ENCODE measurements at places on chromosomes 13 and 19. TPM values are rescaled to one million over a fixed set of nuclear protein-coding genes. Genes with fewer than 3 reads are reported as not detected.

DNA sequence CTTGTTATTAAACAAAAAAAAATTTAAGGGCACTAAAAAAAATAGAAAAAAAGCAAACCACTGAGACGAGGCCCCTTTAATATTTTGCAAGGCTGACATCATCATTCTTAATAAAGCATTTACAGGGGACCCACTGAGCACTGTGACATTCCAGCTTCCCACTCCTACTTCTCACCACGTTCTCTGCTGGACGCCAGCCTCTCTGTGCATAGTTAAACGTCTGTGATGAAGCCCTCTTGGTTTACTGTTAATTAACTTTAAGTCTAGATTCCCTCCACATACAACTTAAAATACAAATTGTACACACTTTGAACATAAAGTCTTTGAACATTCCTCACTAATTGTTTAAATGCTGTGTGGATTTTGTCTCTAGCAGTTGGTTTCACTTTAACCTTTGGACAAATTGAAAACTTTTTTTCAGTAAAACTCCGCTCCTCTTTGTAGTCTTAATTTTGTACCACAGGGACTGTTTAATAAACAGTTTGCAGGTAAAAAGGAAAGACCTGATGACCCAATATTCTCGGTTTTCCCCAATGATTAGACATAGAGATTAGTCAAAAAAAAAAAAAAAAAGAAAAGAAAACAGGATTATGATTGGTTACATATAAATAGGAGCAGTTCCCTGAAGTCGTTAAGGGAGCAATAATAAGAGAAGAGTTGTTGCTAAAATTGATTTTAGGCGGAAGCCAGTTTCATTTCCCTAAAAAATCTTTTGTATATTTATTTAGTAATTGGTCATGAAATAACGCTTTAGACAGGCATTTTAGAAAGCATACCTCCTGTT, 219.8 kb downstream of the MZT1 start:
- no peak for DNase-seq

GRCh38 chr13:43080199-43080598, 56.8 kb downstream of the DNAJC15 start:
- no peak for DNase-seq

Gene KASH5
- total RNA-seq, result not detected

DNA sequence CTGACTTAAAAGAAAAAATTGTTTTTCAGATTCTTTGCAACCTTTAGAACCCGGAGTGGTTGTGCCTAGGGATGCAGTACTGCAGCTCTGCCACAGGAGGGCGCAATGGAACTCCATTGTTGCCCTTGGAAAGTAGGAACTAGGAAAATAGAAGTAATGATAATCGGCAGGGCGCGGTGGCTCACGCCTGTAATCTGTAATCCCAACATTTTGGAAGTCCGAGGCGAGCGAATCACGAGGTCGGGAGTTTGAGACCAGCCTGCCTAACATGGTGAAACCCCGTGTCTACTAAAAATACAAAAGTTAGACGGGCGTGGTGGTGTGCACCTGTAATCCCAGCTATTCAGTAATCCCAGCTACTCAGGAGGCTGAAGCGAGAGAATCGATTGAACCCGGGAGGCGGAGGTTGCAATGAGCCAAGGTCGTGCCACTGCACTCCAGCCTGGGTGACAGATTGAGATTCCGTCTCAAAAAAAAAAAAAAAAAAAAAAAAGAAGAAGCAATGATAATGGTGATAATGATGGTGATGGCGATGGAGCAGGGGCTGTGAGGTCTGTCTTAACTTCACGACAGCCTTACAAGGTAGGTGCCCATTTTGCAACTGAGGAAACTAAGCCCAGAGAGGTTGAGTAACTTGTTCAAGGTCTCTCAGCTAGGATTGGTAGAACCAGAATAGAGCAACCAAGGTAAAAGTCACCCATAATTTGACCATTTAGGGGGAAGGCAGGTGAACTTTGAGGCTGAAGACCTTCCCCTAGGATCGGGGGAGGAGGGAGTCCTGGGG, 5.5 kb upstream of the ADAMTS10 start:
- no peak for DNase-seq

Gene KLK1
- not detected for total RNA-seq

Gene CYP4F2
- 1.9 TPM for total RNA-seq

Gene KIR3DL2
- total RNA-seq, result not detected

Gene CELF5
- 0.20 TPM for total RNA-seq

Gene ANKRD10
- 120 TPM for total RNA-seq

- no peak for DNase-seq
Observed at GRCh38 chr13:29591310-29591709, 4.2 kb downstream of the SLC7A1 start.

DNA sequence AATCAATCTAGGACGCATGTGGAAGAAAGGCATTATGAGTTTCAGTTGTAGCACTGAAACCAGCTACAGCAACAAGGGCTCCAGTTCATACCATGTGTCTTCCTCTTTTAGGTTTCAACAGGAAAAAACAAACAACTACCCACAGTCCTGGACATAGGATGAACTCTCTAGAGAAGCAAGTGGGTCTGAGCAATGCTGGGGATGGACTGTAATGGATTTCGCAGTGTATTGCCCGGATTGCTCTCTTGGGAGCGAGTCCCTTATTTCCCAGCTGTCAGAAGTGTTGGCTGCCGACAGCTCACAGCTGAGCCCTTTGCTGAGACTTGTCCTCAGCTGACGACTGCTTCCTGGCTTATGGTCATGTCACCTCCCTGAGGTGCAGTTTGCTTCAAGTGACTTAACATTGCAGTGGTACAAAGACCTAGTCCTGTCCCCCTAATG, 12.1 kb upstream of the MYCBP2 start:
- DNase-seq, result no peak

Gene ZNF610
- total RNA-seq, result 2.3 TPM

- peak; percentile 86 for DNase-seq
Observed at GRCh38 chr13:30371649-30372265, 50.5 kb upstream of the UBE2L5 start.

DNA sequence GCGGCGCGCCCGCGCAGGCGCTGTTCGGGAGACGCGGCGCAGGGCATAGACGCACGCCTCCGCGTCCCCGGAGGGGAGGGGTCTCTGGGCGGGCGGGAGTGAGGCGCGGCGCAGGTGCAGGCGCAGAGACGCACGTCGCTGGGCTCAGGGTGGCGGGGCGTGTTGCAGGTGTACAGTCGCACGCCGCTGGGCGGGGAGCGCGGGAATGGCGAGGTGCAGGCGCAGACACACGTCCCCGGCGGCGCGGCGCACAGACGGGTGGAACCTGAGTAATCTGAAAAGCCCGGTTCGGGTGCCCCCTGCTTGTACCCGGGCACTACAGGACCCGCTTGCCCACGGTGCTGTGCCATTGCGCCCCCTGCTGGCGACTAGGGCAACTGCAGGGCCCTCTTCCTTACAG, 44.7 kb downstream of the PLPP2 start:
- no peak for DNase-seq

- no peak for DNase-seq
Observed at GRCh38 chr13:92379371-92379770, 847.2 kb upstream of the GPC6 start.

Gene ASF1B
- total RNA-seq, result 1.1 TPM

GRCh38 chr19:46376241-46377153, 29.6 kb downstream of the PPP5C start:
- no peak for DNase-seq

- DNase-seq, result no peak
Observed at GRCh38 chr13:101384929-101385328, 31.4 kb downstream of the NALCN start.

- no peak for DNase-seq
Observed at GRCh38 chr13:96089139-96089538, 768 bp upstream of the HS6ST3 start.

DNA sequence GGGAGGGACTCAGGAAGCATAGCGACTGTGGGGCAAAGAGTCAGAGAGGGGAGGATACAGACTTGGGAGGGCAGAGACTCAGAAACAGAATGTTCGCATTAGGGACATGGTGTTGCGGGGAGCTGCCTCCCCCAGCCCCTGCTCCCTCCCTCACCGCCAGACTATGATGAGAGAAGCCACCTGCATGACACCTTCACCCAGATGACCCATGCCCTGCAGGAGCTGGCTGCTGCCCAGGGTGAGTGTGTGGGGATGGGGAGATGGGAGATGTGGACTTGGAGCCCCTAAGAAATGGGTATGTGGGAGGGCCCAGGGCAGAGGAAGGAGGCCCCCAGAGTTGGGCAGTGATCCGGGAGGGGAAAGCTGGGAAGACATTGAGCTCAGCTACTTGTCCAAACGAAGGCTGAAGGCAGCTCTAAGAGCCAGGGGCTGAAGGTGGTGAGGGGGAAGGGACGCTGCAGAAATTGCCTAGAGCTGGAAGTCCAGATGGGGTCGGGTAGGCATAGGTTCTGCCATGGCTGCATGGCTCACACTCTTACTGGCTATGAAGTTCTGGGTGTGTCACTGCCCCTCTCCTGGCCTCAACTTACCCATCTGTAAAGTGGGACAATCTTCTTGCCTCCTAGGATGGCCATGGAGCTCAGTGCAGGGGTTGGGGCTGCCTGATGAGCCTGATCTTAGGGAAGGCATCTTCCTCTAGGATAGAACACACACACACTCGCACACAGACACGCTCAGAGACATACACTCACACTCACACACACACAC, 1.4 kb downstream of the SPACA6 start:
- DNase-seq, result no peak

GRCh38 chr13:75326173-75327134, 155.5 kb downstream of the TBC1D4 start:
- no peak for DNase-seq

Gene TPTE2
- total RNA-seq, result not detected

DNA sequence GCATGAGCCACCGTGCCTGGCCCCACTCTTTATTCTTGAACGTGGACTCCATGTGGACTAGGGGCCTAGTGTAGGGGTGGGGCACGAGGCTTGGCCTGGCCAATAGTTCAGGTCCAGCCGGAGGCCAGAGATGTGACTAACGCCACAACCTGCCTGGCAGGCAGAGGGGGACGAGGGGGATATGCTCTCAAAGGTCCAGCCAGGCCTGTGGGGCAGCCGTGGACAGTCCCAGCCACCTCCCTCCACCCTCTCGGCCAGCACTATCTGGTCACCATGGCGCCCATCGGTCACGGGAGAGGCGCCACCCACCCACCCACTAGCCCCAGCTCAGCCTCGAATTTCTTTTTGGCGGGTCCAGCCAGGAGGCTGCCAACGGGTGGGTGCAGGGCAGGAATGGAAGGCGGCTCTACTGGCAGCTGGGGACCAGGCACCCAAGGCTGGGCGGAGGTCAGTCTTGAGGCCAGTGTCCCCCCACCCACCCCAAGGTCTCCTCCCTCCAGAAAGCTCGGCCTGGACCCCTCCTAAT, 2.2 kb upstream of the CERS1 start:
- no peak for DNase-seq

- DNase-seq, result no peak
Observed at GRCh38 chr19:45981350-45981749, 7.7 kb upstream of the NOVA2 start.

Gene RGCC
- 3.0 TPM for total RNA-seq

DNA sequence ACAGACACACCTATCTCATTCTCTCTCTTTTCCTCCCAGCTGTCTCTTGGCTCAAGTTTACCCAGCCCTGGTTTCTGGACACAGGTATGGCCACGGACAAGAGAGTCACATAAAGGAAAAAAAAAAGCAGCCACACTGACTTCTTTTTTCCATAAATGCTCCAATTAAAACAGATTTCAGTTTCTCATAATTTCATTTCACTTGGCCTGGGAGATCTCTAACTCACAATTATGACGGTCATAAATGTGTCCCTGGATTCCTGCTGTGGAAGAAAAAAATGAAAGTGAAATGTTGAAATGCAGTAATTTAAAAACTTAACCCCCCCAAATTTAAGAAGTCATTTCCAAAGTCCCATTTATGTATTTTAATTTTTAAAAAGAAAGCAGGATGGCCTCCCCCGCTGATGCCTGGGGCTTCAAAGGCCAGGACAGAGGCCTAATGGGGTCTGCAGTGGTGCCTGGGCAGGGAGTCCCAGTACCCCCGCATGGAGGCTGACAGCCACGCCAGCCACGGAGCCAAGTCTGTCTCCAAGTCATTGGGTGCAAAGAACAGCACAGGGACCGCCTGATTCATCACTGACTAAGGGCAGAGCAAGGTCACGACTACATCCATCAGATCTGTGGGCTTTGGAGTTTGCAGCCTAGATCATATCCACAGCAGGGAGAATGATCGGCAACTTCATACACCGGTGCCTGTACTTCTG, 79.7 kb downstream of the TSHZ3 start:
- DNase-seq, result no peak

DNA sequence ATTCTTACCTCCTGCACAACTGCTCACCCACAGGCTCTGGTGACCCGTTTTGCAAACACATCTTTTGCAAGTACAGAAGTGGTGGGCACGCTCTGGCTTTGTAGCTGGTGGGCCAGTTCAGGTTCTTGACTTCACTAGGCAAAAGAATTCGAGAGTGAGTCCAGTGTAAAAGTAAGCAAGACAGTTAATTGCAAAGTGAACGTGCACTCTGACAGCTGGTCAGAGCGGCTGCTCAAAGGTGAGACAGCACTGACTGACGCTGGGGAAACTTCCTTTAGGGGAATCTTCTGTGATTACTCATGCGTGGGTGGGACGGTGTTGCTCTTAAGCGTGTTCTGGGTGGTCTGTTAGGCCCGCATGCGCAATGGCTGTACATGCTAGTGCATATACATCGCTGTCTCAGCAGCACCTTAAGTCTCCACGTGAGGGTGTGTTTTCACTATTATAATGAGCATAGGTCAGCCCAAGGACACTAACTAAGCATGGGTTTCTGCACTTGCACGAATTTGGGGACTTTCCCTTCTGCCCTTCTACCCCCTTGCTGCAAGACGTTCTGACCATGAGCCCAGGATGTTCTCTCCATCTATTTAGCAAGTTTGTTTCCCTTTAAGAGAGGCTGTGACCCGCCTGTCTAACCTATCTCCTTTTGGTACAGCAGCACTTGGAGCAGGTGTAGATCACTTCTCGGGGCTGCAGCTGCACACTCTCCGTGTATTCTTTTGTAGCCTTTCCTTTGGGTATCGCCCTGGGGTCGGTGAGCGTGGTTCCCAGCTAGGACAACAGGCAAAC, 30.2 kb upstream of the CD33 start:
- no peak for DNase-seq

DNA sequence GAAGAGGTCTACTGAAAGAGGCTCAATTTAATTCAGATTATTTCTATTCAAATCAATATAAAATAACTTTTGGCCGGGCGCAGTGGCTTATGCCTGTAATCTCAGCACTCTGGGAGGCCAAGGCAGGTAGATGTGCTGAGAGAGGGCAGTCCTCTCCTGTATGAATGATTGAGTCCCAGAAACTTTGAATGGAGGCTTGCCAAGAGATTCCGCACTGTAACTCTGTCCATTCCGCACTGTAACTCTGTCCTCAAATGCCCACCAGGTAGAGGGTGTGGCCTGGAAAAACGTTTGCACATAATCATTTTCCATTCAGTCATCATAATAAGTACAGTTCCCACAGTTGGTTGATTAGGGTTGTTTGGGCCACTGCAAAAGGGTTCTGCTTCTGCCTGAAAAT, 274.7 kb upstream of the SOX21 start:
- no peak for DNase-seq

Gene SWSAP1
- 0.70 TPM for total RNA-seq

DNA sequence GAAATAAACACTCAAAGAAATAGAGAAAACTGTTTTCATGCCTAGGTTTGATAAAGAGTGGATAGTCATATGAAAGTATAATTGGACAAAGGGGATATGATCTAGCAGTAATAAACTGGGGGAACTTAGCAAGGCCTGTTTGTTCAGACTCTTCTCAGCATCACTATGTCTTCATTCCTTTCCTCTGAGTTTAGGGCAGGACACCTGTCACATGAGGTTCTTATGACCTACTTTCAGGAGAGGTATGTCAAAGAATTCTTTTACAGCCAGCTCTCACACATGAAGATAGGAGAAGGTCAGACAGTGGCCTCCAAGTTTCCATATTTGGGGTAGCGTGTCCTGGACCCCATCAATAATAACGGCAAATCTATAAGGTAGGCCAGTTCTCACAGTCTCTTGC, 11.4 kb upstream of the RFXAP start:
- peak; percentile 22 for DNase-seq

GRCh38 chr13:92317066-92317465, 909.5 kb upstream of the GPC6 start:
- DNase-seq, result no peak
